ENCODE measurements at places on chromosomes 5 and 9.

- H3K27ac ChIP-seq: no peak overlapping the region
- no peaks in the 10 kb centered on the region for H3K36me3 ChIP-seq
- no peaks in the 10 kb centered on the region for H3K4me1 ChIP-seq
- no peaks in the 10 kb centered on the region for H3K27me3 ChIP-seq
Observed at GRCh38 chr5:98940581-98940980, 11.8 kb upstream of the CHD1 start.

- no peak overlapping the region for H3K27ac ChIP-seq
- H3K4me1 ChIP-seq: no peaks in the 10 kb centered on the region
- no peaks in the 10 kb centered on the region for H3K36me3 ChIP-seq
- H3K4me3 ChIP-seq: no peak overlapping the region
- H3K27me3 ChIP-seq: peaks cover 8% of the 10 kb centered on the region
Observed at GRCh38 chr9:113879911-113880310, 3.8 kb downstream of the ZNF618 start.

DNA sequence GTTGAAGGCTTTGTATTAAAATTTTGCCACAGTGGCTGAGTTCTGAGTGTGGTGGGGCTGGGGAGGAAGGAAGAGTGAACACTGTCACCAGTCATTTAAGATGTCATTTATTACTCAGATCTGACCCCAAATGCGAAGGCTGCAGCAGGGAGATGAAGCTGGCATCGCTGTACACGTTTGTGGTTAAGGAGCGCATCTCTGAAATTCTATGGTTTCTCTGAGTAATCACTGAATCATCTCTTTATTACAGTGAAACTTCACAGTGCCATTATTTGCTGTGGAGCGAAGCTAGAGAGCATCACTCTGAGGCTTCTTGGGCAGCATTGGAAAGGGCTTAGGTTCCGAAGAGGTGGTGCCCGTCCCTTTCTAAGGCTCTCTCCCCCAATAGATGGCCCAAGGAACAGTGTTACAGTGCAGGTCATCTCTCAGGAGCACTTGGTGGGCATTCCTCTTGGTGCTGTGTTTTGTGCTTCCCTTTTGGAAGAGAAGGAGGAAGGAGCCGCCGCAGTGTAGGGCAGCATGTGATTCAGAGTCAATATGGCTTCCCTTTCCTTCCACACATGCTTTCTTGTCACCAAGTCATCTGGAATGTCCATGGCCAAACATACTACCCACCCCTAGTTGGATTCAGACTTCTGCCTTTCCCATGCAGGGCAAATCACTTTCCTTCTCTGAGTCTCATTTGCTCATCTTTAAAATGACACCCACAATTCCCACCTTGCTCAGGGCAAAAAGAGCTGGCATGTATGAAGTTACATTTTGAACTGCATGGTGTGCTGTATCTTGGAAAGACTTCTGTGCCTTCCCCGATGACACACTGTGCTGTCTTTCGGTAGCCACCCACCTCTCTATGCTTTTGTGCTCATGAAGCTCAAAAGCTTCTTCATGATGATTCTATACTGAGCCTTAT lies 9.3 kb upstream of the TEX48 start:
- no peaks in the 10 kb centered on the region for H3K27me3 ChIP-seq
- H3K27ac ChIP-seq: no peak overlapping the region
- DNase-seq: no peak
- no peaks in the 10 kb centered on the region for H3K36me3 ChIP-seq

DNA sequence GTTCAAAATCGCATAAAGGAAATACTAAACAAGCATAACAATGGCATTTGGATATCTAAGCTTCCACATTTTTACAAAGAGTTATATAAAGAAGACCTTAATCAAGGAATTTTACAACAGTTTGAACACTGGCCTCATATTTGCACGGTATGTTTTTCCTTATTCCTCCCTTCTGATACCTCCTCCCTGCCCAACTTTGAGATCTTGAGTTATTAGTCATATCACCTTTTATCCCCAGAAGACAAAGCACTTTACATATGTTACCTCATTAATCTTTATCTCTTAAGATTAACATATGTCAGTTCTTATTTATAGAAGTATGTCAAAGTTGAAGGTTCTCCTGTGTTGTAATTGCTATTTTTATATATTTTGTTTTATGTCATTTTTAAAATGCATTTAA lies 29.8 kb downstream of the TDRD7 start:
- no peak for DNase-seq
- H3K4me1 ChIP-seq: peaks cover 4% of the 10 kb centered on the region
- no peaks in the 10 kb centered on the region for H3K36me3 ChIP-seq
- H3K27me3 ChIP-seq: no peaks in the 10 kb centered on the region
- no peak overlapping the region for H3K27ac ChIP-seq

- H3K4me1 ChIP-seq: no peaks in the 10 kb centered on the region
- no peak overlapping the region for H3K27ac ChIP-seq
- H3K27me3 ChIP-seq: no peaks in the 10 kb centered on the region
Observed at GRCh38 chr5:147430628-147431027, 79.2 kb downstream of the DPYSL3 start.

DNA sequence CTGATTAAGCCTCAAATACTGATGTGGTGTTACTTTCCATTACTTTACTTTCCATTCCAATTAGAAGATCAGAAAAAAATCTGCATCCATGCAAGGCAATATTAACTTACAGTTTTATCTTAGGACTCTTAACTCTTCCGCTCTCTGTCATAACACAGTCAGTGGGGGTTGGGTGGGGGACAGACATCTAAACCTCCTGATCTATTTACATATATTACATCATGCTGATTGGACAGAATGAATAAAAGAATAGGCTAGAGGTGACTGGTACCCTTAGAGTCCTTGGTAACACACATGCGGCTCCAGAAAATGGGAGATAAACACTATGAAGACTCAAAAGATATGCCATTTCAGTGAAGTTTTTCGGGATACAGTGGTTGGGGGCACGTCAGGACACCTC lies 27.6 kb downstream of the RAPGEF6 start:
- DNase-seq: no peak
- no peak overlapping the region for H3K4me3 ChIP-seq
- no peaks in the 10 kb centered on the region for H3K4me1 ChIP-seq
- H3K27me3 ChIP-seq: no peaks in the 10 kb centered on the region
- no peaks in the 10 kb centered on the region for H3K36me3 ChIP-seq

GRCh38 chr5:116838011-116838536 lies 263.5 kb upstream of the SEMA6A start:
- H3K4me1 ChIP-seq: no peaks in the 10 kb centered on the region
- no peaks in the 10 kb centered on the region for H3K36me3 ChIP-seq
- H3K27ac ChIP-seq: no peak overlapping the region
- no peaks in the 10 kb centered on the region for H3K27me3 ChIP-seq

- peaks cover 9% of the 10 kb centered on the region for H3K36me3 ChIP-seq
- no peak overlapping the region for H3K27ac ChIP-seq
- no peaks in the 10 kb centered on the region for H3K4me1 ChIP-seq
- no peaks in the 10 kb centered on the region for H3K27me3 ChIP-seq
Observed at GRCh38 chr5:177336112-177336511, 15.4 kb downstream of the LMAN2 start.

DNA sequence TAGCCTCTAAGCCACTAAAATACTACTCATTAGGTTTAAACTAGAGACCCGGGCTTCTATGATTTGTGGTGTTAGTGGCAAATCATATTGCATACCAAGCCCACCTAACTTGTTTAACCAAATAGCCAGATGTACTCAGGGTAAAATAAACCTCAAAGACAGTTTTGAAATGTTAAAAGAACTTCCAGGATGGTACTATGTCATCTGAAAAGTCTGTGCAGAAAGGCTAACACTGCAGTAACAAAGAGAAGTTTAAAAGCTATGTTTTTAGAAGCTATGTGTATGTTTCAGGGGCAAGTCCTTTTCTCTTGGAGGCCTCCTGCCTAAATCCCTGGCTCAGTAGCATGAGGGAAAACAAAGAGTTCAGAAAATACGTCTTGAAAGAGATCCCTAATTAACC lies 84.9 kb upstream of the IL7R start:
- no peak overlapping the region for H3K4me3 ChIP-seq
- no peak overlapping the region for H3K27ac ChIP-seq
- H3K27me3 ChIP-seq: no peaks in the 10 kb centered on the region

GRCh38 chr5:6602441-6602840 lies 30.4 kb downstream of the NSUN2 start:
- DNase-seq: no peak
- H3K27me3 ChIP-seq: no peaks in the 10 kb centered on the region
- peaks cover 15% of the 10 kb centered on the region for H3K36me3 ChIP-seq
- no peak overlapping the region for H3K27ac ChIP-seq
- no peak overlapping the region for H3K4me3 ChIP-seq
- no peaks in the 10 kb centered on the region for H3K4me1 ChIP-seq

- no peaks in the 10 kb centered on the region for H3K36me3 ChIP-seq
- H3K27ac ChIP-seq: no peak overlapping the region
- peak; percentile 64 for DNase-seq
- H3K27me3 ChIP-seq: peaks cover 19% of the 10 kb centered on the region
- H3K4me3 ChIP-seq: no peak overlapping the region
Observed at GRCh38 chr5:1011226-1011631, 2.6 kb downstream of the NKD2 start.

DNA sequence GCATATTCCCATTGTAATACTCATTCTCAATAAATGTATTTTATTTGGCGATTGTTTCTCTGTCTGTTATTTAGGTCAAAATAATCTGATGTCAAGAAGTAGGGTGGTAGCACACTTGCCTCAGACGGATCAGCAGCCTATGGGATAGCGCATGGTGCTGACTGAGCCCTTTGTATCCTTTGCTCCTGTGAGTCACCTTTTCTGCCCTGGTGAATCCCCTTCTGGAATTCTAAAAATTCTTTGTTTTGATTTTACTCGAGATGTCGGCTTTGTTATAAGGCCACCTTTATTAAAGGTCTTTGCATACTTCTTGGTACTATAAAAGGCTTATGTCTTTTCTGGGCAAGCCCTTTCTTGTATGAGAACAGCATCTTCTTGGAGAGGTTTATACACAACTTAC lies 1187.8 kb downstream of the CDH9 start:
- no peaks in the 10 kb centered on the region for H3K27me3 ChIP-seq
- no peak for DNase-seq
- no peak overlapping the region for H3K4me3 ChIP-seq

- H3K4me3 ChIP-seq: no peak overlapping the region
- DNase-seq: no peak
Observed at GRCh38 chr5:1933364-1934055, 50.8 kb upstream of the IRX4 start.

- no peaks in the 10 kb centered on the region for H3K27me3 ChIP-seq
- peaks cover 10% of the 10 kb centered on the region for H3K4me1 ChIP-seq
- no peak overlapping the region for H3K27ac ChIP-seq
- DNase-seq: no peak
- no peaks in the 10 kb centered on the region for H3K36me3 ChIP-seq
- no peak overlapping the region for H3K4me3 ChIP-seq
Observed at GRCh38 chr5:148953711-148954110, 109.2 kb downstream of the SH3TC2 start.

GRCh38 chr5:138303372-138303771 lies 28.2 kb downstream of the CDC25C start:
- no peaks in the 10 kb centered on the region for H3K27me3 ChIP-seq
- H3K36me3 ChIP-seq: no peaks in the 10 kb centered on the region
- no peak overlapping the region for H3K27ac ChIP-seq
- DNase-seq: no peak
- H3K4me3 ChIP-seq: no peak overlapping the region

DNA sequence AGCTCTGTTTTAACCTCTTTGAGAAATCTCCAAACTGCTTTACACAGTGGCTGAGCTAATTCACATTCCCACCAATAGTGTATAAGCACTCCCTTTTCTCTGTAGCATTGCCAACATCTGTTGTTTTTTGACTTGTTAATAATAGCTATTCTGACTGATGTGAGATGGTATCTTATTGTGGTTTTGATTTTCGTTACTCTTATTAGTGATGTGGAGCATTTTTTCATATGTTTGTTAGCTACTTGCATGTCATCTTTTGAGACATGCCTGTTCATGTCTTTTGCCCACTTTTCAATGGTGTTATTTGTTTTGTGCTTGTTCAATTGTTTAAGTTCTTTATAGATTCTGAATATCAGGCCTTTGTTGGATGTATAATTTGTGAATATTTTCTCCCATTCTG lies 225.2 kb upstream of the TRPC7 start:
- no peak overlapping the region for H3K27ac ChIP-seq
- no peak for DNase-seq
- H3K4me1 ChIP-seq: no peaks in the 10 kb centered on the region
- no peak overlapping the region for H3K4me3 ChIP-seq
- H3K27me3 ChIP-seq: no peaks in the 10 kb centered on the region
- no peaks in the 10 kb centered on the region for H3K36me3 ChIP-seq

DNA sequence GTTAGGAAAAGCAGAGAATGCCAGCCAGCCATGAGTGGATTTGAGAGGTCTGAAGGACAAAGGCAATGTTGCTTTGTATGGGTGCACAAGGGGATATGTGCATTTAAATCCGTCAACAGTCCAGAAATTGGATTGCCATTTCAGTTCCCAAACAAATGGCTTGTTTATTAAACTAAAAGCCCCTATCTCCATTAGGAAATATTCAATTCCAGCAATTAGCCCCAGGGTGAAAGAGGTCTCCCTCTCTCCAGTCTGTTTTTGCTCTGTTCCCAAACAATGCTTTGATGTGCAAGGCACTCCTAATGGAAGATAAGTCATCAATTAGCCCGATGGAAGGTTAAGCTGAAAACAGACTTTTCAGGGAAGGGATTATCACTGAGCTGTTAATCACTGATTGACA lies 101.3 kb downstream of the C9orf152 start:
- H3K27me3 ChIP-seq: no peaks in the 10 kb centered on the region
- H3K4me3 ChIP-seq: no peak overlapping the region
- peaks cover 85% of the 10 kb centered on the region for H3K4me1 ChIP-seq

GRCh38 chr5:112346411-112347044 lies 72.5 kb downstream of the EPB41L4A start:
- peak; percentile 46 for DNase-seq
- no peaks in the 10 kb centered on the region for H3K36me3 ChIP-seq
- H3K27me3 ChIP-seq: no peaks in the 10 kb centered on the region
- H3K27ac ChIP-seq: peak overlapping the region; percentile 28

Data from MM.1S (cell line).